ENCODE measurements at places on chromosomes 1 and 21.
A peak's percentile ranks its signal among the peaks of the same experiment; 100 is the strongest.

DNA sequence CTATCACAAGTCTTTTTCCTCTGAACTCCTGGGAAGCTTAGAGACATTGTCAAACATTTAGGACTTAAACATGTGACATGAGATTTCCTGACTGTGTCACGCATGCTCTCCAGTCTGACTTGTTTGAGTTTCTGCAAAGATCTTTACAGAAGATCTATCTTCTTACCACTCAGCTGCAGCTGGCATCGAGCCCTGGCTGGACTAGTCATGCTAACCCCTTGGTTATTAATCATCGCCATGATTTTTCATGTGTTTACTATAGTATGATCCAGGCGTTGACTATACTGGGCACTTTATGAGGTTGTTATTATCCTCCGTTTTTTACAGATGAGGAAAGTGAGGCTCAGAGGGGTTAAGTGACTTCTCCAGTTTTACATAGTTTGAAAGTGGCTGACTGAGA, 18.1 kb upstream of the IRF2BP2 start:
- no peak for DNase-seq
- H3K36me3 ChIP-seq = no peaks in the 10 kb centered on the region
- no peak overlapping the region for H3K4me3 ChIP-seq
- H3K27me3 ChIP-seq = no peaks in the 10 kb centered on the region

DNA sequence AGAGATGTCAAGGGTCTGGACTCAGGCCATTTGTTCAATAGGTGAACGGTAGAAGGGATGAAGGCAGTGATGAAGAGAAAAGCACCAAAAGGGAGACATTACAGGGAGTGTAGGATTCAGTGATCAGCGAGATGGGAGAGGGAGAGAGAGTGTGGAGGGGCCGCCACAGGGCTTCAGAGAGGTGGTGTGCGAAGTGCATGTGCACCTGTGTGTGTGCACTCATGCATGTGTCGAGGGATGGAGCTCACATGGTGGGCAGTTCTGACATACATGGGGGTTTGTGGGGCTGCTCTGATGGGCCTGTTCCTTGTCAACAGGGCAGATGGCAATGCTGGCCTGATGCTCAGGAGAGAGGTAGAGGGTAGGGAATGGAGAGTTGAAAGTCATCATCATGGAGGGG, 11.4 kb upstream of the KCNA2 start:
- H3K4me1 ChIP-seq = peaks cover 3% of the 10 kb centered on the region
- DNase-seq = no peak
- H3K27me3 ChIP-seq = no peaks in the 10 kb centered on the region
- H3K27ac ChIP-seq = no peak overlapping the region

DNA sequence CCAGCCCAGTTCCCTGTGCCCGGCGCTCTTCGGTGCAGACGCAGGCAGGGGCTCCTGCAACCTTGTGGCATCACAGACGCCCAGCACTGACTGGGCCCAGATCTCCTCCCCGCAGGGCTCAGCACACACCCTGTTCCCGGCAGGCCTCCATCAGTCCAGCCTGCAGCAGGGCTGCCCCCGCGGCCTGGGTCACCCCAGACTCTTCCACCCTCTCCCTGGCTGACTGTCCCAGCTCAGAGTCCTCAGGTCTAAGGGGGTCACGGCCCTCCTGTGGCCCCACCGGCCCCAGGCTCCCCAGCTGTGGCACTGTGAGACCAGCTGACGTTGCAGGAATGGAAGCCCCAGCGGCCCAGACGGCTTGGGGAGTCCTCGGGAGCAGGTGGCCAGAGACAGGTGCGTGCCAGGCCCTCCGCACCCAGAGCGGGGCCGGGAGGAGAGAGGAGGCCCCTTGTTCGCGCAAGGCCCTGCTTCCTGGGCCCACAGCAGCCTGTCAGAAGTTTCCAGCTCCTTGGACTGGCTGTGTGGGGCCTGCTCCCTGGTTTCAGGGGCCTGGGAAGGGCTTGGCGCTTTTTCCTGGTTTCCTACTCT, 4.2 kb downstream of the B3GALT6 start:
- no peaks in the 10 kb centered on the region for H3K36me3 ChIP-seq
- H3K4me1 ChIP-seq = peaks cover 10% of the 10 kb centered on the region
- no peak overlapping the region for H3K27ac ChIP-seq
- peaks cover 5% of the 10 kb centered on the region for H3K27me3 ChIP-seq
- DNase-seq = no peak

DNA sequence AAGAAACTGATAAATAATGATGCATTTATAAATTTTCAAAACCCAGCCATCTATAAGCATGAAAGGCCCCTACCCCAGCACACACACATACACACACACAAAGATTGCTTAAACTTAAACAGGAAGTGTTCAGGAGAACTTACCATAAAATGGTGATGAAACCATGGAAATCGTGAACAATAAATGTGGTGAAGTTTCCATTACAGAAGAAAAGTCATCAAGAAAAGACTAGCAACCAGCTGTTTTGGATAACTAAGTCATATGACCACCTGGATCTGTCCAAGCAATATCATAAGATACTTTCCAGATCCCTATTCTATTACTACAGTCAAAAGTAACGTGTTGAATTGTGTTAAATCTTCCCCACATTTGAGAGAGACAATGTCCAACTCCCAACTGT, 24.1 kb downstream of the RGS5 start:
- no peak overlapping the region for H3K27ac ChIP-seq
- H3K4me1 ChIP-seq = no peaks in the 10 kb centered on the region
- no peaks in the 10 kb centered on the region for H3K27me3 ChIP-seq
- no peak overlapping the region for H3K4me3 ChIP-seq

DNA sequence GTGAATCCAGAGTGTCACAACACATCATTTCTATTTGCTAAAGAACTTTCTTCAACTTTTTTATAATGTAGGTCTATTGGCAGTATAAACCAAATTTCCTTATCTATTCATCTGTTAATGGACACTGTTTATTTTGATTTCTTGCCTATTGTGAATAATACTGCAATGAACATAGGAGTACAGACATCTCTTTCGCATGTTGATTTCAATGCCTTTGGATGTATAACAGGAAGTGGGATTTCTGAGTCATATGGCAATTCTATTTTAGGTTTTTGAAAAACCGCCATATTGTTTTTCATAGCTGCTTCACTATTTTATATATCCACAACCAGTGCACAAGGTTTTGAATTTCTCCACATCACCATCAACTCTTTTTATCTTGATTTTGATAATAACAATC, 198.7 kb downstream of the KCNT2 start:
- H3K36me3 ChIP-seq = no peaks in the 10 kb centered on the region
- peaks cover 3% of the 10 kb centered on the region for H3K4me1 ChIP-seq
- H3K27me3 ChIP-seq = no peaks in the 10 kb centered on the region
- H3K4me3 ChIP-seq = no peak overlapping the region

- H3K4me3 ChIP-seq = no peak overlapping the region
- H3K36me3 ChIP-seq = no peaks in the 10 kb centered on the region
- no peak for DNase-seq
- no peak overlapping the region for H3K27ac ChIP-seq
- H3K4me1 ChIP-seq = peaks cover 4% of the 10 kb centered on the region
- H3K27me3 ChIP-seq = no peaks in the 10 kb centered on the region
Measured at GRCh38 chr21:31878831-31879230, 6.0 kb downstream of the HUNK start.

DNA sequence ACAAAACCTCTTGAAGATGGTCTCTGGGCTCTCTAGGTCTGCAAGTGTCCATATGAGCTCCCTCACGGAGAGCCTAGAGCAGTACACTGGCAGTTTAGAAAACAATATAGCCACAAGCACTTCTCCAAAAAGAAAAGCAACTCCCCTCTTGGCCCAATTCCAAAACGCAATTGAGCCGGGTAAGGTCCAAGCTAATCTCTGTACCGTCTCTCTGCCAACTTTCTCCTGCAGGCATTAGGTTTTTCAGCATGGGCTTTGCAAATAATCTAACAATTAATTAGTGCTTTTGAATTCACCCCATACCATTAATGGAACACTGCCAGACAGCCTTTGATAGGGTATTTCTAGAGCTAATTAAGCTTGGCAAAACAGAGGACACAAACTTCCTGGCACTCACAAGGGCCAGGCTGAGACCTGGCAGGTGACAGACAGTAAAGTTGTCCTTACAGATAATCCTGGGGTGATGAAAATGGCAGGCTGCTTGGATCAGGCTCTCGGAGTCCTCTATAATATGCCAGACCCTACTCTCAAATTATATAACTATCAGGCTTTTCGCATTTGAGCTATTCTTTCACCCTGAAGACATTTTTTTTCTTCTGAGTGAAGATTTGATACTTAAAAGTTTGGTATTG, 39.8 kb downstream of the TGFBR3 start:
- no peaks in the 10 kb centered on the region for H3K27me3 ChIP-seq
- peak; percentile 67 for DNase-seq
- H3K4me3 ChIP-seq = no peak overlapping the region
- H3K36me3 ChIP-seq = no peaks in the 10 kb centered on the region
- H3K27ac ChIP-seq = peak overlapping the region; percentile 63

DNA sequence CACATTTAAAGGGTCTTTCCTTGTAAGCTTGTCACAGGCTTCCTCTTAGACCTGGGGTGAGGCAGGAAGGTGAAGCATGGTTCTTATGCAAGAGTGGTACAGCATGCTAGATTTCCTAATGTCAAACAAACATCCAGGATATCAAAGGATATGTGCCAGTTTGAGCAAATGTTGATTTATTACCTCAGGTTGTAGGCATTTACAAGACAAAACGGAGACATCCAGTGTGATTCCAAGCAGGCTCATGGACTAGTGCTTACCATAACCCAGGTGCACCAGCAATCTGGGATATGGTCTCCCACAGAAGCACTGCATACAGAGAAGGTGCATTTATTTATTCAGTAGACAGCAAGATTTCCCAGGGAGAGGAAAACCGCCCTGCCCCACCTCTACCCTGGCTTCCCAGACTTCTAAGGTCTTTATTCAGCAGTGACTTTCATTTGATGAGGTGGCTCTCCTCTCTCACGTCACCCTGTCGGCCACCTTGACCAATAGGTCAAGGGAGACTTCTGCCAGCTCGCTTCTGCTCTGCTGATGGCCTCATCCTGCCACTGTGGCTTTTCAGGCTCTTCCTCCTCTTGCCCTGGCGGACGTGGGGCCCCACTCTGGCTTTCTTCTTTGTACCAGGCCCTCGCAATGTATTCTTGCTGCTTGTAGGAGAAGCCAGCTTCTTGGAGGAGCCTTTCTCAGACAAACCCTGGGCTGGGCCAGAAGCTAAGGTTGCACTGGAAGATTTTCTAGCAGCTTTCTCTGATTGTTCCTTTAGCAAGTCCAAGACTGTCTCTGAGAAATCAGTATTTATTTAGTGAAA, 25.6 kb downstream of the HHIPL2 start:
- no peaks in the 10 kb centered on the region for H3K36me3 ChIP-seq
- no peak for DNase-seq
- H3K27me3 ChIP-seq = no peaks in the 10 kb centered on the region
- no peaks in the 10 kb centered on the region for H3K4me1 ChIP-seq
- no peak overlapping the region for H3K27ac ChIP-seq

DNA sequence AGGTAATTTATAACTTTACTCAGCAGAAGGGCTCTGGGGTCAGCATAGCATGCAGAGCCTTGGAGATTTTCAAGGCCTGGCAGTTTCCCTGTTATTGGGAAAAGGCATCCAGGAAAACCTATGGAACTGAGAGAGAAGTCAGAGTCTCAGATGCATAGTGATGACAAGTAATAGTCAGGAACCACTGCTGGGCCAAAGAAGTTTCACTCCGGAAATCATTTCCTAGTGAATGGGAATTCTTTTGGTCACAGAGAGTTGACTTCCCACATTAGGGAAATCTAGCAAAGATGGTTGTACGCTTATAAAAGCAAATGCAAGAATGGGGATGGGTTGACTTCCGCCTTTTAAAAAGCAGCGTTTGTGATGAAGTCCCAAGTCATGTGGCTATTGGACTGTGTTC, 28.4 kb upstream of the RUNX1 start:
- no peak for DNase-seq
- no peaks in the 10 kb centered on the region for H3K27me3 ChIP-seq
- peaks cover 5% of the 10 kb centered on the region for H3K4me1 ChIP-seq
- H3K4me3 ChIP-seq = no peak overlapping the region
- H3K36me3 ChIP-seq = no peaks in the 10 kb centered on the region

- no peaks in the 10 kb centered on the region for H3K27me3 ChIP-seq
- no peak overlapping the region for H3K27ac ChIP-seq
- no peak for DNase-seq
- no peaks in the 10 kb centered on the region for H3K36me3 ChIP-seq
- peaks cover 2% of the 10 kb centered on the region for H3K4me1 ChIP-seq
Measured at GRCh38 chr1:22163137-22163536, 20.2 kb upstream of the WNT4 start.

DNA sequence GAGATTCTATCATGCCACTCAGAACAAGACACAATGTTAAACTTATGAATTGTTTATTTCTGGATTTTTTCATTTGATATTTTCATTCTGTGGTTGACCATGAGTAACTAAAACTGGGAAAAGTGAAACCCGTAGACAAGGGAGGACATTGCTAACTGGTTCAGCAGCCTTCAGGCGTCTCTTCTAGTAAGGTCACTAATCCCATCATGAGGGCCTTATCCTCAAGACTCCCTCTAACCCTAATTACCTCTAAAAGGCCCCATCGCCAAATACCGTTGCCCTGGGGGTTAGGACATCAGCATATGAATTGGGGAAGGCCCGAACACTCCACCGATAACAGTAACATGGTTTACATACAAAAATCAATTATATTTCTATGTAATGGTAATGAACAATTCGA, 247.6 kb downstream of the TM2D1 start:
- DNase-seq = no peak
- H3K4me3 ChIP-seq = no peak overlapping the region
- H3K4me1 ChIP-seq = no peaks in the 10 kb centered on the region
- H3K36me3 ChIP-seq = no peaks in the 10 kb centered on the region
- H3K27ac ChIP-seq = no peak overlapping the region
- H3K27me3 ChIP-seq = no peaks in the 10 kb centered on the region

DNA sequence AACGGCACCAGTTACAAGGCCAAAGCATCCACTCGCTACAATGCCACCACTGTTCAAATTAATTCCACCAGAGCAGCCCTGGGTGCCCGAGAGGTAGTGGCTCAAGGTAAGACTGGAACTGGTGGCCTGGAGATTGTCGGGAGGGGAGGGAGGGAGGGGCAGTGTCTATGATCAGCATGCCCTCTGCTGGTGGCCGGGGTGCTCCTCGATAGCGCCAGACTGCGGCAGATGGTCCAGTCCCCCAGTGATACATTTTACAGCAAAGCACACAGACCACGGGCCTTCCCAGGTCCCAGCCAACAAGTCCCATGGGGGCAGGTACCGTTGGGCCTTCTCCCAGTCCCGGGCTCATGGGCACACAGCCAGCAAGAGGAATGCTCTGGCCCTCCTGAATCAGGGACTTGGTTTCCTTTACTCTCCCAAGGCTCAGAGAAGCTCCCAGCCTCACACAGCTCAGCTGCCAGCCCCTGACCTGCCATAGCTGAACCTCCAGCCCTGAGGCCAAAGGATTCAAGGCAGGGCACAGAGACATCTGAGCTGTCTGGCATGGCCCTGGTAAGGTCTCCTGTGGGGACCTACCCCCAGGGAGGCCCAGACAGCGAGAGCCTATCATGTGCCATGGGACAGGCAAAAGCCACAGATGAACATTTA, 15.3 kb downstream of the ACOT7 start:
- H3K36me3 ChIP-seq = no peaks in the 10 kb centered on the region
- H3K4me1 ChIP-seq = no peaks in the 10 kb centered on the region
- no peaks in the 10 kb centered on the region for H3K27me3 ChIP-seq
- H3K27ac ChIP-seq = no peak overlapping the region
- H3K4me3 ChIP-seq = no peak overlapping the region

All from ovary (tissue), 10 donors.